ENCODE measurements at places on chromosomes 16 and 17.

- no peak for DNase-seq
Observed at GRCh38 chr17:34733333-34733732, 154.0 kb downstream of the TMEM132E start.

DNA sequence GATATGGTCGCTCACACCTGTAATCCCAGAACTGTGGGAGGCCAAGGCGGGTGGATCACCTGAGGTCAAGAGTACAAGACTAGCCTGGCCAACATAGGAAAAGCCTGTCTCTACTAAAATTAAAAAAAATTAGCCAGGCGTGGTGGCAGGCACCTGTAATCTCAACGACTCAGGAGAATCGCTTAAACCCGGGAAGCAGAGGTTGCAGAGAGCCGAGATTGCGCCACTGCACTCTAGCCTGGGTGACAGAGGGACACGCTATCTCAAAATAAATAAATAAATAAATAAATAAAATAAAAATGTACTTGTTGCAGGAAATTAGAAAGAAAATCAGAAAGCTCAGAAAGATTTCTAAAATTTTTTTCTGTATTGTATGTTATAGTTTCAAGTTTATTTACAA lies 113.9 kb downstream of the LITAF start:
- no peak for DNase-seq

DNA sequence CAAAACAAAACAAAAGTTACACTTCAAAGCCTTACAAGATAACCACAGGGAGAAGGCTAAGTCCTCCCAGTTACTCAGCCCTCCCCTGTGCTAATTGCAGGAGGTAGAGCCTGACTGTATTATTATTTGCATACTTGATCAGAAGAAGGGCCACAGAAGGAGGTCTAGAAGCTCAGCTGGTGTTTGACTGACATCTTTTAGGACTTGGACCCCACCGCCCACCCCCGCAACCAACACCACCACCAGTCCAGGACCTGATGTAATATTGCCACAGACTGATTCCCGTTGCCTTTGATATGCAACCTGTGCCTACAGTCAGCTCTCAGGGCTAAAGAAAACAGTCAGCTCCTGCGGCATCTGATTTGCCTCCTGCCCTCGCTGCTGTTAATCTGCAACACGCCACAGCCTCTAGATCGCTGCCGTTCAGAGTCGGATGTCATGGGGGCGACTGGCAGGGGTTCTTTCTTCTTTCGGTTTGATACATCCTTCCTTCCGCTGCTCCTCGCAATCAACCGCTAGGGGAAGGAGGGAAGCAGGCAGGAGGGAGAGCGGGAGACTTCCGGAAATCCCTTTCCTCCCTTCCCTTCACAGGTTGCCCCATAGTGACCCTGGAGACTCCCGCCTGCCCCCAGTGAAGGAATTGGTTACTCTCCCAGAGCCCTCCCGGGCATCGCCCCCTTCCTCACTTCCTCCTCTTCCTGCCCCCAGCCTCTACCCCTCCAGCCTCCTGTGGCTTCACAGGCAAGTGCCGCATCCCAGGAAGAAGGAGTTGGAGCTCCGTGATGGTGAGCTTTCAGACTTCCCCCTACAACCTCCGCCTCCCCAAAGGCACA lies 90.5 kb upstream of the SOX9 start:
- DNase-seq, result no peak

GRCh38 chr17:75041656-75042280 lies 5.0 kb downstream of the ATP5PD start:
- DNase-seq, result no peak

- DNase-seq, result no peak
Observed at GRCh38 chr16:23835390-23836077, at the start of gene PRKCB. Gene PRKCB, plus strand, starts transcription at chr16:23835983.

Measured in vagina (tissue), 2 donors.